ENCODE measurements at places on chromosomes 2 and 18.

DNA sequence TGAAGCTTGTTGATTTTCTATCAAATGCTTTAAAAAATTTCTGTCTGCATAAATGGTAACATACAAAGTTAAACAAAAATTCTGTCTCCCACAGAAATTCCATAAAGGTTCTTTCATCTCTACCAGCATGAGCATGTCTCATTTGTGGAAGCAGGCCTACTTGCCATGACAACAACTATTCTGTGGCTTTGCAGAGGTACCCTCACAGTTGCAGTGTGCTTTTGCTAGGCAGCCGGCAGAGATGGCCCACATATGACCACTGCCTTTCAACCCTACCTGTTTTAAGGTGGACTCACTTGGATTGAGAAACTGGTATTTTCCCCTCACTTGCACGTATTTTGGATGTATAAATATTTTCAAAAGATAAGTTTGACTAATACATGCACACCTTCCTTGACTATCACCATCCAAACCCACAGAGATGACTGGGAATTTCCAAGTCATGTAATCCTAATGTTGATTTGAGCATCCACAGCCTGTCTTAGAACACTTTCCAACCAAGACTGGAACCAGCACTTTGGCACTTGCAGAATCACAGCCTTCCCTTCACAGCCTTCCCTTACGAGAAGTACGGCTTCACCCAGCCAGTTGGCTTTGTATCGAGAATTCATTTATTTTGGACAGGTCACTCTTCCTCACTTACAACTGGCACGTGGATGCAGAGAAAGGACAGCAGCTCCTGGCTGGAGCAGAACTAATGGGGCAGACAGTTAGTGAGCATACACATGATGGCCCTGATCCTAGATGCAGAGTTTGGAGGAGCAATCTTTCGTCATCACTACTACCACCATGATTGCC is 9.3 kb upstream of the FHL2 start:
- DNase-seq, result no peak

DNA sequence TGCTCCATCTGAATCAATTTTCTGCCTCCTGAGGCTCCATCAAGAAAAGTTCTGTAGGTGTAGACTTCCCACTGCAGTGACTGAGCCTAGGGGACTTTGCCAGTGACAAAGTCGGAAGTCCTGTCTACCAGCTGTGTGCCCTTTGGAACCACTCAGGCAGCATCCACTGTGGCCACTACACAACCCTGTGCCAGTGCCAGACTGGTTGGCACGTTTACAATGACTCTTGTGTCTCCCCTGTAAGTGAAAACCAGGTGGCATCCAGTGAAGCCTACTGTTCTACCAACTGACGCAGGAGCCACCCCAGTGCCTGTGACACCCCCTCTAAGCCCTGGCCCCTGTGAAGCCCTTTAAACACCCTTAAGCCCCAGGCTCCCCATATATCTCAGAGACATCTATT is 132.1 kb upstream of the SERPINE2 start:
- peak; percentile 31 for DNase-seq

DNA sequence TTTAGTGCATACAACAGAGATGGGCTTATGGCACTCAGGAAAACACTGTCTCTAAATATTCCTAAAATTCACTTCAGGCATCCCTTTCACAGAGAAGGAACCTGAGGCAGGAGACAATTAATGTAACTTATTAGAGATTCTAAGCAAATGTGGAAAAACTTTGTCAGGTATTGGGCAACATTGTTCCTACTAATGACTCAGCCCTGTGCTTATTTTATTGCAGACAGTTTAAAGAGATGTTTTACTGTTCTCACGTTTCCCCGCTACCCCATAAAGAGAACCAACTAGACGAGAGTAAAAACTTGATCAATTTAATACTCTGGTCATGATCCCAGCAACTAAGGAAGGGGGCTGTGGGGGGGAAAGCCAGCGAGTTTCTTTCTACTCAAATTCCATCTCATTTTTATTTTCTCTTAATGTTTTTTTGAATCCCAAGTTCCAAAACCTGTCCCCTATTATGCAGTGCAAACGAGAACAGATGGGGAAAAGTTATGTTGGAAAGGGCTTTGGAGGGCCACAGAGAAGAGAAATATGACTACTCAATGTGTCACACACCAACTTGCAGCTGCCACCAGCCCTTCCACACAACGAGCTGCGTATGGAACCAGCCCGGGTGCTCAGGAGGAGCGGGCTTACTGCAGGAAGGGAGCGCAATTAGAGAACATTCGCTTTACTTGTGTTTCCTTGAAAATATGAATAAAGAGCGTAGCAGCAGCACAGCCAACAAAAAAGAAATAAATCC is 18.7 kb upstream of the ACVR1 start:
- DNase-seq, result no peak

DNA sequence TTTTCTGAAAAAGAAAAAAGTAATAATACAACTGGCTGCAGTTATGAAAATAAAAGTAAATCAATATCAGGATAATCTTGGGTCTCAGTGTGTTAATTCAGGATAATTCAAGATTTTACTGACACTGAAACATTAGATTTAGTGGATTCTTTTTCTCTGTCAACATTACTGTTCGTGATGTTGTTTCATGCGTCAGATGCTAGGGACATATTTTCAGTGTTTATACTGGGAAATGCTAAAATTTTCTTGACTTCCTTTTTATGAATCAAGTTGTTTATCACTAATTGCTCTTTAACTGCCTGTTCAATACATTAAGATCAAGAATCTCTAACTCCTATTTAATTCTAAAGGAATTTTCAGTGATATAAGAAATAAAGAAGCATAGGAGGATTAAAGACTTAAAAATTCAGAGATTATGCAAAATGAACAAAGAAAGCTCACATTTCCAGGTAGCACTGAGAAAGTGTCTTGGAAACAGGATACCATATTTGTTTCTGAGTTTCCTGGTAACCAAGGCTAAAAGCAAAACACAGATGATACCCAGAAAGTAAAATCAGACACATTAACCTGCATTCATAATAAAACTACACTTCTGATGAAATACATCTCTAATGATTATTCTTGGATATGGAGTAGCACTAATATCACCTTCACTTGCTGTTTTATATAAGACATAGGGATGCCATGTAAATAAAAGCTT is 174.0 kb downstream of the ARL4C start:
- DNase-seq, result no peak

DNA sequence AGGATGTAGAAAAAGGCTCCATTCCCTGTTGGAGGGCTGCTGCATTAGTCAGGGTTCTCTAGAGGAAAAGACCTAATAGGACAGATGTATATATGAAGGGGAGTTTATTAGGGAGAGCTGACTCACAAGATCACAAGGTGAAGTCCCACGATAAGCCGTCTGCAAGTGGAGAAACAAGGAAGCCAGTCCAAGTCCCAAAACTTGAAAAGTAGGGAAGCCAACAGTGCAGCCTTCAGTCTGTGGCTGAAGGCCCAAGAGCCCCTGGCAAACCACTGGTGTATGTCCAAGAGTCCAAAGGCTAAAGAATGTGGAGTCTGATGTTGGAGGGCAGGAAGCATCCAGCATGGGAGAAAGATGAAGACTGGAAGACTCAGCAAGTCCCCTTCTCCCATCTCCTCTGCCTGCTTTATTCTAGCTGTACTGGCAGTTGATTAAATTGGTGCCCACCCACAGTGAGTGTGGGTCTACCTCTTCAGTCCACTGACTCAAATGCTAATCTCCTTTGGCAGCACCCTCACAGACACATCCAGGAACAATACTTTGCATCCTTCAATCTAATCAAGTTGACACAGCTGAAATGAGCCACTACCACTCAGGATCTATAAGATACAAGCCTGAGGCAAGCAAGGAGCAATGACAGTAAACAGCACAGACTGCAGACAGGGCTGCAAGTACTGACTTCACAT is 30.0 kb upstream of the ATG16L1 start:
- no peak for DNase-seq

DNA sequence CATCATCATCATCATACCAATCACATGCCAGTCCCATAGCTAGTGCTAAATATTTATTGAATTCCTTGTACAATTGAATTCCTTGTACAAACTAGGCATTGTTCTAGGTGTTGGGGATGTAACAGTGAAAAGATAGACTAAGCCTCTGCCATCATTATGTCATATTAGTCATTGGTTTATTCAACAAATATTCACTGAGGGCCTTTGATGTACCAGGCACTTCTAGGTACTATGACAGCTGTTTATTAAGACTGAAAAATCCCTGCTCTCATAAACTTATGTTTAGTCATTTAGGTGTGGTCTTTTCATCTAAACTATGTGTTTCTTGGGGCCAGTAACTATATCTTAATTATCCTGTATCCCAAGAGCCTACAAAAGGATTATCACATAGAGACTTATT is 412.3 kb upstream of the ETAA1 start:
- DNase-seq, result no peak

DNA sequence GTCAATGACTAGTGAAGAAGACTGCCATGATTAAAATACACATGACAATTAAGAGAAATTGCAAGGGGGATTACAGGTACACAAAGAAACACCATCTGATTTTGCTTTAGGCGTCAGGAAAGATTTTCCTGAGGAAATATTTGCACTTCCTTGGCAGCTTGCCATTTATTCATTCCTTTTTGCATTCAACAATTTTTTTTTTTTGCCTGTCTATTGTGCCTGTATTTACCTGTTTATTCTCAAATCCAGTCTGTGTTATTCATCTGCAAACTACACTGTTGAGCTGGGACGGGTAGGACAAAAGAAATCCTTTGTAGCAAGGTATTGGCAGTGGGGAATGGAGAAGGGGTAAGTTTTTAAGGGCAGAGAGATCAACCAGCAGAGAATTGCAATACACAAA is 31.8 kb downstream of the SMAD2 start:
- DNase-seq, result no peak

DNA sequence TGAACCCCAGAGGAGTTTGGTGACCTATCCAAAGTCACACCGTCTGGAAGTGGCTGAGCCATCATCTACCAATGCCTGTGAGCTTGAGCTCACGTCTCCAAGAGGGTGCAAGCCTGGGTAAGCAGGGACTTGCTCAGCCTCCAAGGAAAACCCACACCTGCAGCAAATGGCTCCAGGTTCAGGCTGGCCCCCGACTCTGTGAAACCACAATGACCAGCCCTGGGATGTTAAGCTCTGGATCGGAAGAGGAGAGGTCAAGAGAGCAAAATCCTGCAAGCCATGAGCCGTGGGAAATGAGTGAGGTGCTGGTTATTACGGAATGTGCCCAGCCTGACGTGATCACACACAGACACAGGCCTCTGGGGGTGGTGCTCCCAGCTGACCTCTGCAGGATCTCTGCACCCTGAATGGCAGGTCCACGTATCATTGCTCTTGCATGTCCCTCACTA is 94.1 kb upstream of the OTOS start:
- DNase-seq, result no peak

DNA sequence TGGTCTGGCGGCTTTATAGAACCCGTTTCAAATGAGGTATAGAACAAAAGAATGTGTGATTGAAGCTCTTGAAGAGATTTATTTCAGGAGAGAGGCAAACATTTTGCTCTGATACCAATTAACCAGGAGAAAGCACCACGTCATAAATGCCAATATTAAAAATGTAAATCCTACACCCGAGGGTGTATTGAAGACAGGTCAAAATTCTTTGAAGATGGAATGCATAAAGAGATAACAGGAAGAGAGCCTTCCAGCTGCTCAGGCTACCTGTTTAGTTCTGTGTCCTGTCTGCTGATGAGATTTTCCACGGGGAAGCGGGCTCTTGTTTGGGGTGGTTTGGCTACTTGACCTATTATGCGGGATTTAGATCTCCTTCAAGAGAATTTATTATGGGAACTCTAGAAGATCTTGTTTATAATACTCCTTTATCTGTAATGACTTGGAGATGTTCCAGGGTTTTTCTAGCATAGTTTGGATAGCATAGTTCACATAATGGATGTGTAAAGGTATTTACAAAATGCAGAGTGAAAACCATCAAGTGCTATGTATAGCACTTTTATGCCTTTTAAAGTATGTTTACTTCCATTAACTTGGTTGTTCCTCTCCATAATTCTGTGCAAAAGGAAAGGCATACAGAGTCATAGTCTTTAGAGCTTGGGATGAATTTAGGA is 204.5 kb upstream of the SPRED2 start:
- no peak for DNase-seq

- DNase-seq, result no peak
Observed at GRCh38 chr2:186917866-186918265, 68.9 kb upstream of the ZSWIM2 start.

DNA sequence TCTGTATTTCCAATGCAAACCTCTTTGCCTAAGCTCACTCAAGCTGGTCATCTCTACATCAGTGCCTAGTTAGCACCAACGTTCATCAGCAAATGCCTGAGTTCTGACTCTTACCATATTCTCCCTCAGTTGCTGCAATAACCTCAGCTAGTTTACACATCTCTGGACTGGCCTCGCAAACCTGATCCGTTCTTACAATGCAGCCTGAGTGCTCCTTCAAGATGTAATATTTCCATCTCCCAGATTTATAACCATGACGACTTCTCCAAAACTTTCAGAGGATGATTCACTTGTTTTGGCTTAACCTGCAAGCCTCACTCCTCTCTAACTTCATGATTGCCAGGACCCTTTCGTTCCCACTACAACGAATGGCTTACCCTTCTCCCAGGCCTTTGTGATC is 69.7 kb downstream of the DIPK1C start:
- DNase-seq, result no peak
